ENCODE measurements at places on chromosomes 1 and 21. TPM values are rescaled to one million over a fixed set of nuclear protein-coding genes. Genes with fewer than 3 reads are reported as not detected.
A peak's percentile ranks its signal among the peaks of the same experiment; 100 is the strongest.

- H3K4me3 ChIP-seq: no peak overlapping the region
- no peaks in the 10 kb centered on the region for H3K36me3 ChIP-seq
- no peak for DNase-seq
- H3K4me1 ChIP-seq: no peaks in the 10 kb centered on the region
- no peak overlapping the region for H3K27ac ChIP-seq
These were observed 77.4 kb downstream of the ACBD6 start for GRCh38 chr1:180424848-180425457.

GRCh38 chr21:42187976-42188653 is 30.8 kb upstream of the ABCG1 start:
- no peak overlapping the region for H3K4me3 ChIP-seq
- H3K27ac ChIP-seq: peak overlapping the region; percentile 97
- peak; percentile 92 for DNase-seq
- H3K4me1 ChIP-seq: peaks cover 35% of the 10 kb centered on the region
- H3K36me3 ChIP-seq: no peaks in the 10 kb centered on the region

GRCh38 chr1:8764293-8764937 is 53.0 kb downstream of the RERE start:
- no peaks in the 10 kb centered on the region for H3K27me3 ChIP-seq
- no peaks in the 10 kb centered on the region for H3K4me1 ChIP-seq
- H3K4me3 ChIP-seq: no peak overlapping the region
- DNase-seq: no peak
- peaks cover 3% of the 10 kb centered on the region for H3K36me3 ChIP-seq

- H3K36me3 ChIP-seq: no peaks in the 10 kb centered on the region
- no peak overlapping the region for H3K4me3 ChIP-seq
- H3K27ac ChIP-seq: no peak overlapping the region
- DNase-seq: no peak
- H3K4me1 ChIP-seq: no peaks in the 10 kb centered on the region
These were observed 9.6 kb upstream of the ADCY10 start for GRCh38 chr1:167923324-167924056.

DNA sequence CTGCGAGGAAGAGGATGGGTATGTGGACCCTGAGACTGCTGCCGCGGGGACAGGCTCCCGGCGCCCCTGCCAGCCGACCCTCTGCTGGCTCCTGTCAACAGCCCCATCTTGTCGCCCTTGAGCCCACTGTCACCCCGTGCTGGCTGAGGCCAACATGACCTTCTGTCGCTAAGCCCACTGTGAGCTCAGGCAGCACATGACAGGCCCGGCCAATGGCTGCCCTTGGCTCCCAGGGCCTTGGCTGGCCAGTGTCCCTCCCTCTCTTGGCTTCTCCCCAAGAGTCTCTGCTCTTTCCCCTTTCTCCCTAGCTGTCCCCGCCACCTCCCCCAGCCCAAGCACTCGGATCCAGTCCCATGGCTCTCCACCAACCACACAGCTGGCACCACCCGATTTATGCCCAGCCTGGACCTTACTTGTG is 3.5 kb downstream of the PEX10 start:
- H3K4me3 ChIP-seq: no peak overlapping the region
- H3K27ac ChIP-seq: no peak overlapping the region
- no peaks in the 10 kb centered on the region for H3K27me3 ChIP-seq
- H3K4me1 ChIP-seq: peaks cover 13% of the 10 kb centered on the region
- DNase-seq: no peak

DNA sequence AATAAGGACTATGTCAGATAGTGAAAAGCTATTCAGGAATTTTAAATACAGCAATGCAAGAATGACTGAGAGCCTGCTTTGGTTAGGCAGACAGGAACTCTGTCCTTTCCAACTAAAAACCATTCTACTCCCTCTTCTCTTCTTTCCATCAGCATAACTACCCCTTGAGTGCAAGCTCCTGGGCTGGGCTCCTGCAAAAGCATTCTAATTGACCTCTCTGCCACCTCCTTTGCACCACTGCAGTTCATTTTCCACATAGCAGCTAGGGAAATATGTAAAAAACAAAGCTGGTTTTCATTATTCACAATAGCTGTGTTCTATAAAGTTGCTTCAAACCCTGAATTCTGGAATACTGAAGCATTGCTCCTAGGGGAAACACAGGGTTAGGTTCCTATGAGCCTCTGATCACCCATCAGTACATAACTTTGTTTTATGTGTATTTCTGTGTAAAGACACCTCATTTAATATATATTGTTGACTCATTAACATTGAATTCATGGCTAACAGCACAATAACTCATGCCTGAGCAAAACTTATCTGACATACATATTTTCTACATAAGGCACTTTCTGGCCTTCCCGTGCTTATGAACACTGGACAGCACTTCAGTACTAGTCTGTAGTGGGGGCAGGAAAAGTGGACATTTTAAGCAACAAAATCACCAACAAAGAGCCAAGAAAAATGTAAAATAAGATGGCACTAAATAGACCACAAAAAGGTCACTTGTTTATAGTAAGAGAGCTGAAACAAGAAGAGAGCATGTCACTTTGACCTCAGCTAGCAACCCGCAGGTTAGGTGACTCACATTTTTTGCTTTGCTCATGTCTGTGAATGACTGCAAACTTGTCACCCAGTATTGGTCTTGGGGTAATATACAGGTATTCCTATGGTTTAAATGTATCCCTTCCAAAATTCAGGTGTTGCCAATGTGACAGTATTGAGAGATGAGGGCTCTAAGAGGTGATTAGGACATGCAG is 57.9 kb upstream of the IRF2BP2 start:
- H3K4me1 ChIP-seq: no peaks in the 10 kb centered on the region
- H3K4me3 ChIP-seq: no peak overlapping the region
- no peaks in the 10 kb centered on the region for H3K36me3 ChIP-seq

DNA sequence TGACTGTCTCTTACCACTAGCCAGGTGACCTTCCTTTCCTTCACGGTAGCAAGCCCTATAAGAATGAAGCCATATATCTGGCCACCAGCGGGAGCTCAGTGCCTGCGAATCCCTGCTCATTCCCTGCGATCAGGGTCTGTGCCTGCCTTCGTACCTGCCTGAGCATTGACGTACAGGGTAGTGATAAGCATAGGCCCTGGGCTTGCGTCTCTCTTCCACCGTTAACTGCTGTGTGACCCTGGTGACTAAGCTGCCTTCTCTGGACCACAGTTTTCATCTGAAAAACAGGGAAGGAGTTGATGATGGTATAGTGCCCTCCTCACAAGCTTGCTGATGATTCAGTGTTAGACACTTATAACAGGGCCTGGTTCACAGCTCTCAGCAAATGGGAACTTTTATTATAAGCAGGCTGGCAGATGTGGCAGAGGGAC is 4.1 kb downstream of the ZC3H12A start:
- no peaks in the 10 kb centered on the region for H3K27me3 ChIP-seq
- no peak for DNase-seq
- H3K36me3 ChIP-seq: peaks cover 41% of the 10 kb centered on the region
- peaks cover 40% of the 10 kb centered on the region for H3K4me1 ChIP-seq
- peak overlapping the region; percentile 44 for H3K4me3 ChIP-seq

GRCh38 chr1:1171546-1172340 is 1.9 kb upstream of the TTLL10 start:
- peaks cover 62% of the 10 kb centered on the region for H3K27me3 ChIP-seq
- no peak overlapping the region for H3K27ac ChIP-seq
- peaks cover 65% of the 10 kb centered on the region for H3K4me1 ChIP-seq
- DNase-seq: peak; percentile 22
- H3K4me3 ChIP-seq: no peak overlapping the region

DNA sequence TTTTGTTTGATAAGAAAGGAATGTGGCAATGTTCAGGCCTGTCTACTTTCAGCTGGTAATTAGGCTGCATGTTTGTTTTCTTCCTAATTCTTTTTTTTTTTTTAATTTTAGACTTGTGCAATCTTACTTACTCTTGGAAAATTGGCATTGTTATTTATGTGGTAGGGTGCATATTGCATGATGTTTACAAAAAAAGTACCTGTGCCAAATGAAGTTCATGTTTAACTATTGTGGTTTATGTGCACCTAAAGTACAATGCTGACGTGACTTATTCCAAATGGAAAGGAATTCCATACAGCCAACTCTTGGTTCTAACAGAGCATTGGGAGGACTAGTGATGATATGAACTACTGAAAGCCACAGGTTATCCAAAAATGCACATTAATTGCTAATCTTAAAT is 51.0 kb downstream of the KCNK2 start:
- DNase-seq: no peak
- H3K36me3 ChIP-seq: no peaks in the 10 kb centered on the region
- no peak overlapping the region for H3K4me3 ChIP-seq
- H3K27ac ChIP-seq: no peak overlapping the region

- no peaks in the 10 kb centered on the region for H3K4me1 ChIP-seq
- no peak overlapping the region for H3K4me3 ChIP-seq
- H3K27ac ChIP-seq: no peak overlapping the region
- H3K36me3 ChIP-seq: no peaks in the 10 kb centered on the region
These were observed 49.8 kb upstream of the MROH9 start for GRCh38 chr1:170885551-170885950.

- H3K27ac ChIP-seq: no peak overlapping the region
- H3K4me3 ChIP-seq: no peak overlapping the region
- DNase-seq: no peak
These were observed 14.0 kb upstream of the JAM2 start for GRCh38 chr21:25625036-25625435.

- H3K4me1 ChIP-seq: peaks cover 7% of the 10 kb centered on the region
- H3K27ac ChIP-seq: no peak overlapping the region
These were observed 300.4 kb downstream of the PTPRC start for GRCh38 chr1:198939286-198939685.

LRIF1 gene
- total RNA-seq: 17.6 TPM

RAB3GAP2 gene
- total RNA-seq: 19.6 TPM

RGS8 gene
- total RNA-seq: 0.19 TPM

CRP gene
- 0.05 TPM for total RNA-seq

NUDT4B gene
- 0.76 TPM for total RNA-seq

LRRC38 gene
- total RNA-seq: 0.19 TPM

TRIM17 gene
- 0.09 TPM for total RNA-seq

LMOD1 gene
- total RNA-seq: 0.24 TPM

HFM1 gene
- 0.85 TPM for total RNA-seq

ARHGAP29 gene
- total RNA-seq: 5.4 TPM

SPRR4 gene
- total RNA-seq: not detected
